ENCODE measurements at places on chromosomes 7 and 10.

GRCh38 chr10:24661376-24661775, 62.3 kb downstream of the ARHGAP21 start:
- no peak for DNase-seq

GRCh38 chr10:94223702-94224370, 138.9 kb downstream of the NOC3L start:
- no peak for DNase-seq

- DNase-seq, result no peak
Observed at GRCh38 chr7:23713285-23714149, 3.5 kb downstream of the STK31 start.

DNA sequence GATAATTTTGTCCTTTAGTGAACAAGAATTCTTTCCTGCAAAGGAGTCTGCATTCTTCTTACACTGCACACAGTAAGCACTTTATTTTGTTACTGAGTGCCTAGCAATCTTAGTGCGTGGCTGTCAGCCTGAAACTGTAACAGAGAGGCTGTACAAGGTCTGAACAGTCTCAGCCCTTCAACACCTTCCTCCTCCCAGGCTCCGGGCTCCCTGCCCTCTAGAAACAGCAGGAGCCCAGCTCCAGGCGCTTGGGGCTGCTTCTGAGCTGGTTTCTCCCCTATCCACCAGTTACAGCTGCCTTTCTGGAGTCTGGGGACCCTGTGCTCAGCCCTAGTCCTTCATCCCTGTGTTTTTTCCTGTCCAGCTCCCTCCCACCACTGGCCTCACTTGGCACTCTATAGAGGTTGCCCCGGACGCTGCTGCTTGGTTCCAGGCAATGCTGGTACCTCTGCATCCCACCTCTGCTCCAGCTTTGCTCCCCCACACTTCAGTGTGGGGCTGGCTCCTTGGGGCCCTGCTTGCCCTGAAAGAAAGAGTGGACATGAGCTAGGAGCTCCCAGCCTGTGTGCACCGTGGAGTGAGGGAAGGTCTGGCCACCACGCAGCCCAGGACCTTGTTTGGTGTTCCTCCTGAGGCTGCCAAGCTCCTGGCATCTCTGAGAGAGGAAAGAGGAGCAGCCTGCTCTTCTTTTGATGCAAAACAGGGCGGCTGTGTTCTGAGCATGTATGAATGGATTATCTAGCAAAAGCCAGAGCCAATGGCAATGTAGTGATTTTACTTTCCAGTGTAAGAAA, 251.2 kb upstream of the GRB10 start:
- DNase-seq, result no peak

GRCh38 chr7:106285855-106286492, 1.2 kb upstream of the NAMPT start:
- no peak for DNase-seq

GRCh38 chr7:33841705-33842129, 63.6 kb upstream of the BMPER start:
- DNase-seq, result no peak

Measured in stimulated activated CD4-positive, alpha-beta T cell treated with anti-CD3 and anti-CD28 coated beads, Interleukin-4, amount 100 ng/mL, for 1 hour (primary cell).